T-helper 17 cell (primary cell): ENCODE measurements at places on chromosomes 6 and 20.

DNA sequence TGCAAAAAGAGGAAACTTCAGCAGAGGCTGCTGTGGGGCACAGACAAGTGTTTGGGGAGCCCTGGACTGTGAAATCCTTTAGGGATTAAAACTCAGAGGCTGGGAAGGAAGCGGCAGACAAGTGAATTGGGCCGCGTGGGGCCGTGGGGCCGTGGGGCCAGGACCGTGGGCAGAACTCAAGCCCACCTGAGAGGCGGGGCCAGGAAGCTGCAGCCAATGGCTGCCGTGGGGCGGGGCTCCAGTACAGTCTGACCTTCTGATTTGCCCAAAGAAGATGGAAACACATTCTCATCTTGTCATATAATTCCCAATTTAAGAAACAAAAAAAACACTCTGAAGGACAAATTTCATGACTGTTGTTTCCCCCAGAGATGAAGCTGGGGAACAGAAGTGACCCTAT, 55.4 kb downstream of the ANKRD60 start:
- DNase-seq: no peak

GRCh38 chr6:33120001-33120400, 44.2 kb downstream of the HLA-DPB1 start:
- no peak for DNase-seq

GRCh38 chr20:60137657-60138245, 179.5 kb downstream of the CDH26 start:
- no peak for DNase-seq

DNA sequence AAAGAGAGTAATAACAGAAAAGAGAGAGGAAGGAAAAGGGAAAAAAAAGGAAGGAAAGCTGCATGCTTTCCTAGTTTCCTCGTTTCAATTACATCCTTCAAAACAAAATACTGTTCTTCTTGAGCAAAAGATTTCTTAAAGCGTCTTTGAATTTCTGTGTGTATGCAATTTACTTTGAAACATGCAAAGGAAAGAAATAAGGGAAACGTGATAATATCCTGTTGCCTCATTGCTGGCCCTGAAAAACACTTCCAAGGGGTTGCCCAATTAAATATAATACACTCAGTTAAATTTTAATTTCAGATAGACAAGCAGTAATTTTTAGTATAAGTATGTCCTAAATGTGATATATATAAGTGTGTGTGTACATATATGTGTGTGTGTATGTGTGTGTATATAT, 51.2 kb upstream of the TPD52L1 start:
- no peak for DNase-seq

DNA sequence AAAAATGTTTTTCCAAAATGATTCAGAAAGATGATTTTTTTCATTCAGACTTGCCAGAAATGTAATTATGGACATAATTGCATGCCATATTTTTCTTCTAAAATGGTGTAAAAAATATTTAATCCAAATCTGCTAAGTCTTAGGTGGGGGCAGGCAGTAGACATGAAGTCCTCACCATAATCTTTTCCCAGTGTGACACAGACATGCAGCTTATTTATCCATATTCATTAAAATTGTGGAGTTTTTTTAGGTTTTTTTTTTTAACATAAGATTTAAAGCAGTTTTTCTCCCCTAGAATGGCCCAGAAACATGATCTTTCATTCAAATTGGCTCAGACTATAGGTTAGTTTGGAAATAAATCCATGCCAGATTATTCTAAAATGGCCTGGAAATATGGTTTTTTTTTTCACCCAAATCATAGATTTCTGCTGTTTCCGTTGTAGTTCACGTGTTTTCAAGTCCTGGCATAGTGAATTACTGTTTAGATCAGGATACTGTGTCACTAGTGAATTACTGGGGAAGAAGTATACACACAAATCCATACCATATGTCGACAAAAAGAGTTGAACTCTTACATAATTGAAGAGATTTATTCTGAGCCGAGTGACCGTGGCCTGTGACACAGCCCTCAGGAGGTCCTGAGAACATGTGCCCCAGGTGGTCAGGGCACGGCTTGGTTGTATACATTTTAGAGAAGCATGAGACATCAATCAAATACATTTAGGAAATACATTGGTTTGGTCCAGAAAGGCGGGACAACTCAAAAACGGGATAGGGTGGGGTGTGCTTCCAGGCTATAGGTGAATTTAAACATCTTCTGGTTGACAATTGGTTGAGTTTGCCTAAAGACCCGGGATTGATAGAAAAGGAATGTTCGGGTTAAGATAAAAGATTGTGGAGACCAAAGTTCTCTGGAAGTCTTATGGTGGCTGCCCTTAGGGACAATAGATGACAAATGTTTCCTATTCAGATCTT, 33.9 kb downstream of the ZNF133 start:
- DNase-seq: no peak

DNA sequence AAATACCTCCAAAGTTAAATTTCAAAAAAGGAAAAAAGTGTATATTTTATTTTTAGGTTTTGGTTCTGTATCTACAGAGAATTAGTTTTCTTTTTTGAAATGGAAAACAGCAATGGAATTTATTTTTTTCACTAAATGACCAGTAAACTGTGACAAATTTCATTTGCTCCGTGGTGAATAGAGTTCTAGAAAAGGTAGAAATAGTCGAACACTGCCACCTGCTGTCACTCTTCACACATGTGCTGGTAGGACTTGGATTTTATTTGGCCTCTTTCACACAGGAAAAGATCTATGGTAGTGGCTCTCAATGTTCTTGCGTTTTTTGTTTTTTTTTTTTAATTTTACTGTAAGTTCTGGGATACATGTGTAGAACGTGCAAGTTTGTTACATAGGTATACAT, 312.5 kb downstream of the EYA4 start:
- no peak for DNase-seq

- DNase-seq: no peak
Measured at GRCh38 chr6:18154507-18155149, at the start of gene TPMT. TPMT (minus strand) TSS chr6:18155077; CDS start chr6:18149127, 5,950 bp downstream.

GRCh38 chr20:53061192-53062108, 89.3 kb downstream of the TSHZ2 start:
- DNase-seq: no peak
